ENCODE measurements at places on chromosomes 6 and 20.

GRCh38 chr6:25454136-25454535, 175.0 kb downstream of the CARMIL1 start:
- no peak for DNase-seq

DNA sequence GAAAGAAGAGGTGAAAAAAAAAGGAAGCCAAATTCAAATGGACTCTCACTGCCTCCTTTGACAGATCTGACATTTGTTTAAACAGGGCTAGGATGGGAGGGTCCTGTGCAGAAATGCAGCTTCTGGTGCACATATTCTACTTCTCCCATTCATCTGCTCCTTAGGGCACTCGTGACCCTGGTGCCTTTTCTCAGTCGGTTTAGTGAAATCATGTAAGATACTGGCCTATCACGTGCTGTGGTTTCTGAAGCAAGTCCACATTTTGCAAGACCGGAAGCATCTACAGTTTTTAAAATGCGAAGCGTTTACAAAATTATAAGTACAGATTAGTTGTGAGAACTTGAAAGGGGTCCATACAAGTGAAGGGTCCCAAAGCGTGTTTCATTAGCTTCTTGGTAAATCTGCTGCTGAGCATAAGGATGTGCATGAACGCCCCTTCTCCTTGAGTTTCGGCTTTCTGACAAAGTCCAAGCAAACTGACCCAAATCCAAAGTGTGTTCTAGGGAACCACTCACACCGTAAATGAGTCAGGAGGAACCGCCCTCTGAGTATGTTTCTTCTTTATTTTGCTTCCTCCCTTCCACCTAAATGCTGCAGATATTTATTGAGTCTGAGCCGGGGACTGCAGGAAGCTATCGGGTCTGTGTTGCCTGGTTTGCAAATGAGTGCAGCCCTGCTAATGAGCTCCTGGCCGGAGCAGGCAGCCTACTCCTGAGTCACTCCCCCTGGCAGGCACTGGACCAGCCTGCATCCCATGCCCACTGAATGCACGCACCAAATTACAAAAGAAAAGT, 323.8 kb upstream of the JARID2 start:
- peak; percentile 36 for DNase-seq

GRCh38 chr6:17907406-17908229, 79.8 kb downstream of the KIF13A start:
- peak; percentile 20 for DNase-seq

GRCh38 chr20:3459881-3460307, 10.9 kb upstream of the ATRN start:
- DNase-seq = no peak

- DNase-seq = no peak
Observed at GRCh38 chr20:37615340-37616109, 78.3 kb upstream of the CTNNBL1 start.

Data from head of caudate nucleus (tissue), 42 donors.